ENCODE measurements at places on chromosomes 2 and 18.

- DNase-seq, result no peak
These were observed 85.1 kb downstream of the DYNC1I2 start for GRCh38 chr2:171772373-171772772.

DNA sequence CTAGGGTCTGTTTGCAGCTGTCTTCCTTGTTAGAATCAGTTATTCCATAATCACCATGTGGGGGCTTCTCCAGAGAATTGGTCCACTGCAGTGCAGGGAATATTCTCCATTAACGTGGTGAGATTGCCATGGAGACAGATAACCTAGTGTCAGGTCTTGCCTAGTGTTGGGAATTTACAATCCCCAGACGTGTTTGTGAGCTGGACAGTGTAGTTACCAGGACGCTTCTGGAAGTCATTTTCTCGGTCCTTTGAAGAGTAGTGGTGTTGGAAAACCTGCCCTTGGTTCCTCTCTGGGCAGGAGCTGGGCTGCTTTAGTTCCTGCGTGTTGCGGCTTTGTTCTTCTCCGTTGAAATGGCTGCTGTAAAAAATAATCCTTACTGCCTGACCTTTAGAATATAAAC is 68.8 kb upstream of the LYPD6B start:
- DNase-seq, result no peak

DNA sequence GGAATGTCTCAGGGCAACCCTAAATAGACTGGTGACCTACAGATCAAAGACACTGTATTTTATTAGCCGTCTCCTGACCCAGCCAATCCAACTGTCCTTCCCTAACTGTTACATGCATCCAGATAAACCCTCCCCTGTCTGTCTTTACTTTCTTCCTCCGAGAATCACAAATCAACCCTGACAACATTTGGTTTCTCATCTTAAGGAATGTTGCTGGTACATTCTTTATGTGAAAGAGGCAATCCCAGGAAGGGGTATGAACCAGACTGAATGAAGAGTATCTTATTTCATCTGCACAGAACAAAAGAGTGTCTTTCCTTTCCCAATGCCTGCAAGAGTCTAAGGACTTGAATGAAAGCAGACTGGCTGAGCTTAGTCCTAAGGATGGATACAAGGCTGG is 113.9 kb upstream of the LTBP1 start:
- peak; percentile 81 for DNase-seq

DNA sequence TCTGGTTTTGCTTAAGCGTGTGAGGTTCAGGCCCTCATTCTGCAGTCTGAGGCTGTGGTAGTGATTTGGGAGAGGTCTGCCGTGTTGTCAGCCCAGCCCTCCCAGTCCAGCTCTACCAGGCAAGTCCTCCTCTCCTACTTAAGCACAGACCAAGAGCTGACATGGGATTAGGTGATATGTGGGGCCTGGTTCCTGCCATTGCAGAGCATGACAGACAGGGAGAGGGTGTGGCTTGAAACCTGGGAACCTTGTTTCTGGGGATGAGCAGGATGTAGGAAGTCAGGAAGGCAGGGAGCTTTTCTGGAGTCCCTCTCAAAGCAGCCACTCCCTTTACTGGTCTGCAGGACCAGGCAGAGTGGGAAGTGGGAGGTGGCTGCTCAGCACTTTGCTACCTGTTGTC is 38.6 kb downstream of the PTPRM start:
- DNase-seq, result no peak

DNA sequence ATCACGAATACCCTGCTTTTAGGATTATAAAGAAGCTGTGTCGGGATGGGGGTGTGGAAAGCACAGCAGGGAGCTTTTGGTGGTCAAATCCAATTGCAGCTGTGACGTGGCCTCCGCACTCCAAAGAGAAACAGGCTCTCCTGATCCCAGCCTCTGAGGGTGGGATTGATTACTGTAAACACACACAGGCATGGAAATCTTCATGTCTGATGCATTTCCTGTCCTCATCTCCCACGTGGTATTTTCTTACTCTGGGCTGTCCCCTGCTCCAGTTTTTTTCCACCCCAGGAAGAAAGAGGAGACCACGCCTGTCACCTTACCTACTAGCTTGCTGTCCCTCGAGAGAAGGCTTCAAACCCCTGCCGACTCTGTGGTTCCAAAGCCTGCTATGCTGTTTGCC is 22.7 kb downstream of the RNF152 start:
- peak; percentile 87 for DNase-seq

GRCh38 chr2:96209011-96209728 is 543 bp upstream of the STARD7 start:
- no peak for DNase-seq

DNA sequence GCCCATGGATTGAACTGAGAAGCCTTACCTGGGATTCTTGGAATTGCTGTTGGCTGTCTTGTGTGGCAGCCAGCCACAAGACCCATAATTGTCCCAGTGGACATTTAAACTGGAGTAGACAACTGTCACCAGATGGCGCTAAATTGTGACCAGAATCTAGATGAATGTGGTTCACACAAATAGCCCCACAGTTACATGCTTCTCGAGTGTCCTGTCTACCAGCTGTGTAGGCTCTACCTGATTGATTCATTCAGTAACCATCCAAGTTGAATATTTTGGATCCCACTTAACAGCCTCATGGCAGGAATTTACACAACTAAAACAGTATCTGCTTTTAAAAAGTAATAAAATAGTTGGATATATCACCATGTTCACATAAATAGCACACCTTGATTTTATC is 73.2 kb downstream of the MAP4K4 start:
- peak; percentile 72 for DNase-seq

DNA sequence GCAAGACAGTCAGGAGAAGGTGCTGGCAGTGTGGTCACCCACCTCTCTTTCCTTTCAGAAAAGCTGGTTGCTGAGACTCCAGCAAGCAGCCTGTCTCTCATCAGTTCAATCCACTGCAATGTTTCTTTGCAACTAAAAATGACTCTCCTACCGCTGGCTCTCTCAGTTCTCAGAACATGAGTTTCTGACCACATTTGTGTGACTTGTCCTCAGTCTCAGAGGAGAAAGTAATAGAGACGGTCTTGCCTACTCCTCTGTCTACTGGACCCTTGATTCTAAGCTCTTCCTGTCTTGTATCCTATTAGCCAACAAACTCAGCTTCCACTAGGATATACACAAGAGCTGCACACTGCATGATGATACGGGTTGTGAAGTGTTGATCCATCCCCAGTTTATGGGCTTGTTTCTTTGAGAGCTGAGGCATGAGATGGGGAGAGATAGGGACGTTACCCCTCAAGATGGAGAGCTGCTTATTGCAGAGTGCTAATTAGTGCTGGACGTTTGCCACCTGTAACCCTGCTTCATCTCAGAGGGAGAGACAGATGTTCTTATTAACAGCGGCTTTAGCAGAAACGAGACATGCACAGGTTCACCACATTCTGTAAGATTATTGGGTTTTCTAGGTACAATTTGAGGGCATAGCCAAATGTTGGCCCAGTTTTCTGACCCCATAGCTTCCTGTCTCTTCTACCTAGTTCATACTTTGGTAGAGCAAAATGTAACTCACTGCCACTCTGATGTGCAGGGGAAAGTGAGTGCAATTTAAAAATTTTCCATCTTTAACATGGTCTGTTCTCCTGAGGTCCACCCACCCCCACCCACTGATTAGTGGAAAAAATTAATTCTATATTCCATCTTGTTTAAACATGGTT is 32.4 kb upstream of the YWHAQ start:
- no peak for DNase-seq
